ENCODE measurements at places on chromosomes 3 and 15. TPM values are rescaled to one million over a fixed set of nuclear protein-coding genes. Genes with fewer than 3 reads are reported as not detected.

DNA sequence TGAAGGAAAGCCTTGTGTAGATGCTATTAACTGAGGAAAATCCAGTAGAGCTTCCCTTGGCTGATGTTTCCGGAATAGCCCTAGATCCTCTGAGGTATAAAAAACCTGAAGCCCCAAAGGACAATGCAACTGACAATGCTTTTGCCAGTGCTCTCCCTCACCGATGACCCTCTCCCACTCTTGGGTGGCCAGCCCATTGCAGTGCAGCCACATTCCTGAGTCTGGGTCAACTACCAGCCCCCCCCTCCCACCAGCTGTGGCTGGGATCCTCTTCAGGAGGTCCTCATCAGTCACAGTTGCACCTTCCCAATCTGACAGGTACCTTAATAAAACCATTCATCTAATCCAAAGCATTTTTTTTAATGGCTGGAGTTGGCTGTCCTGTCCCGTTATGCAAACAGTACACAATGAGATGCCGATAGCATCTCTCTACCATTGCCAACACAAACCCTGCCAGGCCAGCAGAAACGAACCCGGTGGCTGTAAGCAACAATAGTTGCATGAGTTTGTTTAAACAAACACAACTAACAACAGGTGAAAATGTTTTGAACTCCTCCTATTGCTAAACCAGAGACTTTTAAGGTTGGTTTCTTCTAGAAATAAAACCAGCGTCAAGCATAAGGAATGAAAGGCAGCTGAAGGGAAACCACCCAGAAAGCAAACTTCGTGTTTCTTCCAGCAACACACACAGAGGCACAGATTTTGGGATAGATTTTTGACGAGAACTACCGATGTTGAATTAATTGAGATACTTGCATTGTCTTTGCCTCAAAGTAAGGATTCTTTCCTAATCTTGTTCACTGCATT, 128.3 kb upstream of the ARHGEF3 start:
- H3K4me3 ChIP-seq, result no peak overlapping the region
- H3K27ac ChIP-seq, result no peak overlapping the region
- H3K36me3 ChIP-seq, result no peaks in the 10 kb centered on the region
- H3K4me1 ChIP-seq, result peaks cover 18% of the 10 kb centered on the region
- DNase-seq, result no peak

DNA sequence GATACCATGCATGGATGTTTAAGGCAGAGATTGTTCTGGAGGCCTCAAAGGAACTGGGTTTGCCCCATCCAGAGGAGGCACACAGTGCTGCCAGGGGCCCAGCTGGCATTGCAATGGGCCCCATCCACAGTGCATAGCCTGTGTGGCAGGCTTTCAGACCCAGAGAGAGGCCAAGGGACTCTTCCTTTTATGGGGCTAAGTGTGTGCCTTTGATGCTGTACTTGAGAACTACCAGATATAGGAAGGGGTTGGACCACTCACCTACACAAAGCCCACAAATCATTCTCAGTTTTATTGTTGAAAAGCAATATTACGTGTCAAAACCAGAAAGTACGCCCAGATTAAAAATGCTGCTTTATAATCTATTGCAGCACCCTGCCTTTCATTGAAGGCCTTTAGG, 134.9 kb downstream of the EPHB1 start:
- H3K4me1 ChIP-seq, result no peaks in the 10 kb centered on the region
- H3K27ac ChIP-seq, result no peak overlapping the region
- H3K27me3 ChIP-seq, result no peaks in the 10 kb centered on the region
- H3K36me3 ChIP-seq, result no peaks in the 10 kb centered on the region
- no peak for DNase-seq

- peaks cover 16% of the 10 kb centered on the region for H3K4me1 ChIP-seq
- DNase-seq, result no peak
- H3K27ac ChIP-seq, result no peak overlapping the region
Observed at GRCh38 chr3:29454161-29454611, 173.3 kb downstream of the RBMS3 start.

DNA sequence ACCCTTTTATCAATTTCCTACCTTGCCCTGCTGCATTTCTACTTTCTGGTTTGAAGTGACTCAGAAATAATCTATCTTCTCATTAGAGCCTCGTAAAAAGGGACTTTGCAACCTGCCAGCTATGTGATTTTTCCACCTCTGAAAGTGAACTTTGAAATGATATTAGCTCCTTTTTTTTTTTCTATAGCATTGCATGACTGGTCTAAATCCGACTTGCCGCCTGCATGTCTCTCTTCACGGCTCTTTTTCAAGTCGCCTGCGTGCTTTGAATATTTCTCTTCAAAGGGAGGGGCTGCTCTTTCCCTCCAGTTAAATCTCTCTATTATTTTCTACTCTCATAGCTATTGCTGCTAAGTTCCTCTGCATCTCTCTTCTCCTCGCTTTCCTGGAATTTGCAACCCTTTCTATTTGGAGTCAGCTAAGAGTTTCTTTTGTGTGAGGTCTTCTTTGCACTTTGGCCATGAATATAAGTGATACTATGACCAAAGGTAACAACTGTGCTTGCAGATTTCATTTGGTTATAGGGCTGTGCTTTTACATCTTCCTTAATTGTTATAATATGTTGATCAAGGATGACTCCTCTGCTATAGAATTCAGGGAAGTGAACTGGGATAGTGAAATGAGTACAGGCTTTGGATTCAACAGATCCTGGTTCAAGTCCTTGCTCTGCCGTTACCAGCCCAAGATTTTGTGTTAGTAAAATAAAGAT, 541.1 kb downstream of the AGBL1 start:
- H3K4me1 ChIP-seq, result no peaks in the 10 kb centered on the region
- H3K36me3 ChIP-seq, result no peaks in the 10 kb centered on the region
- H3K27ac ChIP-seq, result no peak overlapping the region
- no peak overlapping the region for H3K4me3 ChIP-seq

DNA sequence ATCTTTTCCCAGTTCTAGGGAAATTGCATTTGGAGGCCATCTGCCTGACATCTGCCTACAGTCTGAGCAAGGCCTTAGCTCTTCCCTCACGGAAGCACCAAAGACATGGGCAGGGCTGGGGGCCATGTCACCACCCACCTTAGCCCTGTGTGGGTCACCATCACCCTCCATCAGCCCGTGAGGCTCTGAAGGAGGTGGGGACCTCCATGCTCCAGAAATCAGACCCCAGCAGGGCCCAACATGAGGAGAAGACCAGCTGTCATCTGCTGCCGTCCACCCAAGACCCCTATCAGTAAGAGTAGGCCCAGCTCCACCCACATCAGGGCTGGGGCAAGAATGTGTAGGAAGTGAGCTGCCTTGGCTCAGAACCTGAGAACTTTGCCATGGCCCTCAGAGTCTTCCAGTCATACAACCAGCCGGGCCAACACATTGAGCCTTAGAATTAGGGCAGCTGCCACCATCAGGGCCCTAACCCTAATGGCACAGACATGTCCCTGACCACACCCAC, 1.9 kb downstream of the TMIE start:
- H3K27ac ChIP-seq, result no peak overlapping the region
- no peak for DNase-seq
- H3K36me3 ChIP-seq, result no peaks in the 10 kb centered on the region
- no peak overlapping the region for H3K4me3 ChIP-seq
- H3K4me1 ChIP-seq, result peaks cover 41% of the 10 kb centered on the region

DNA sequence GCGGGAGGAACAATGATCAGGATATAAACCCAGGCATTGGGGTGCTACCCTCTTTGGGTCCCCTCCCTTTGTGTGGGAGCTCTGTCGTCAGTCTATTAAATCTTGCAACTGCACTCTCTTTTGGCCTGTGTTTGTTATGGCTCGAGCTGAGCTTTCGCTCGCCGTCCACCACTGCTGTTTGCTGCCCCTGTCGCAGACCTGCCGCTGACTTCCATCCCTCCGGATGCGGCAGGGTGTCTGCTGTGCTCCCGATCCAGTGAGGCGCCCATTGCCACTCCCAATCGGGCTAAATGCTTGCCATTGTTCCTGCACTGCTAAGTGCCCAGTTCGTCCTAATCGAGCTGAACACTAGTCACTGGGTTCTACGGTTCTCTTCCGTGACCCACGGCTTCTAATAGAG, 1443.7 kb upstream of the CADM2 start:
- H3K27ac ChIP-seq, result no peak overlapping the region
- no peak overlapping the region for H3K4me3 ChIP-seq
- no peaks in the 10 kb centered on the region for H3K36me3 ChIP-seq
- DNase-seq, result no peak

GRCh38 chr3:47012342-47013230, 33.1 kb downstream of the NBEAL2 start:
- no peak overlapping the region for H3K27ac ChIP-seq
- DNase-seq, result peak; percentile 79
- H3K36me3 ChIP-seq, result peaks cover 23% of the 10 kb centered on the region
- H3K4me1 ChIP-seq, result peaks cover 14% of the 10 kb centered on the region

GRCh38 chr15:29126208-29126536, 143.4 kb downstream of the NSMCE3 start:
- no peaks in the 10 kb centered on the region for H3K4me1 ChIP-seq
- DNase-seq, result no peak
- no peak overlapping the region for H3K4me3 ChIP-seq
- no peaks in the 10 kb centered on the region for H3K36me3 ChIP-seq
- H3K27ac ChIP-seq, result no peak overlapping the region

GRCh38 chr3:68773401-68773800, 158.9 kb downstream of the TAFA4 start:
- no peak for DNase-seq
- H3K4me3 ChIP-seq, result no peak overlapping the region
- no peaks in the 10 kb centered on the region for H3K4me1 ChIP-seq
- no peak overlapping the region for H3K27ac ChIP-seq

DNA sequence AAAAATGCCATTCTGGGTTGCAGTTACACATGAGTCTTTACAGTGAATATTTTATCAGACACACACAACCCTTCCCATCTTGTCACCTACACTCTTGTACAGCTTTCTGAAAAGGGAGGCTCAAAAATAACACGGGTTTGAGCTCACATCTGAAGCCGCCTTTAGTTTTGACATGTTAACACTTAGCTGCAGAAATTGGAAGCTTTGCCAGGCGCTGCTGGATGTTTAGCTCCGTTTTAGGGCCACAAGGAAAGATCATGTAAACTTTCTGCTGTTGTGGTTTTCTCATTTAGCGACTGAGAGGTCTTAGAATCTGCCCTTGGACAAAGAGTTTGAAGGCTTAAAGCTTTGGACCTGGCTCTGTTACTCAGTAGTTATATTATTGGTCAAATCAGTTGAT, 120.1 kb downstream of the OXNAD1 start:
- H3K4me1 ChIP-seq, result peaks cover 24% of the 10 kb centered on the region
- no peak overlapping the region for H3K4me3 ChIP-seq
- no peak overlapping the region for H3K27ac ChIP-seq
- no peaks in the 10 kb centered on the region for H3K36me3 ChIP-seq

- H3K27ac ChIP-seq, result no peak overlapping the region
- no peaks in the 10 kb centered on the region for H3K27me3 ChIP-seq
- H3K4me3 ChIP-seq, result no peak overlapping the region
- H3K4me1 ChIP-seq, result peaks cover 3% of the 10 kb centered on the region
- no peaks in the 10 kb centered on the region for H3K36me3 ChIP-seq
- no peak for DNase-seq
Observed at GRCh38 chr15:22811640-22812039, 25.2 kb downstream of the NIPA1 start.

DNA sequence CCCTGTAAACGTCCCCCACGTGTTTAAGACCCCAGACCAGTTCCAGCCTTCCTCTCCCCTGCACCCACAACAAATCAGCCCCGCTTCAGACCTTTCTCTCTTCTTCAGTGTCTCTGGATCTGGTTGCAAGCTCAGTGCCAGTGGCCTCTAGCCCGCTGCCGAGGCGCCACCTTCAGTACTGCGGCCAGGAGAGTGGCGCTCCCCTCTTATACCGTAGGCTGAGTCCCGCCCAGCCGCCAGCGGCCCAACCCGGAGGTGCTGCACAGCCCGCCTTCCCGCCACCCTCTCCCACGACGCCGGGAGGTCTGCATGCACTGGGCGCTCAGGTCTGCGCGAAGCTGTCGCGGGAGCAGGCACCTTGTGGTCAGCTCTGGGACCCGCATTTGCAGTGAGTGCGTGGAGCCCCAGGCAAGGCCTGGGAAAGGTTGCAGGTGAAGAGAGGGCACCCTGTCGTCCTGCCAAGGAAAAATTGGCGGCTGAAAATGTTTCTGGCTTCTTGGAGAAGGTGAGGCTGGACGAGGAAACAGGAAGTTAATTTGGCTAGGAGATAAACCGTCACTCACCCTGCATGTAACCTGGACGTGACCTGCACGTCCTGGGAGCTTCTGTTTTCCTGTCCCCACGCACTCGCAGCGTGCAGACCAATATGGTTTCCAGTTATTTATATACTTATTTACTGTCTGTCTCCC, at the start of gene C2CD4B:
Gene C2CD4B (minus strand): TSS at position 182 of the 689 bp plus-strand sequence. CDS start 301 bp downstream, outside the sequence.
- peaks cover 12% of the 10 kb centered on the region for H3K27me3 ChIP-seq
- peak within 1 kb of the TSS; percentile 20 for H3K27ac ChIP-seq
- H3K36me3 ChIP-seq, result no peaks in the 10 kb centered on the region
- H3K4me1 ChIP-seq, result peaks cover 14% of the 10 kb centered on the region

Gene TIGIT
- 8.6 TPM for total RNA-seq

Gene SLC24A5
- total RNA-seq, result not detected

Gene ABCC5
- total RNA-seq, result 67.5 TPM

Gene SAMMSON
- total RNA-seq, result not detected

Gene PPP1R14D
- total RNA-seq, result not detected
